Activated CD8-positive, alpha-beta memory T cell treated with anti-CD3 and anti-CD28 coated beads for 48 hours (primary cell): ENCODE measurements at places on chromosomes 1 and 21.

DNA sequence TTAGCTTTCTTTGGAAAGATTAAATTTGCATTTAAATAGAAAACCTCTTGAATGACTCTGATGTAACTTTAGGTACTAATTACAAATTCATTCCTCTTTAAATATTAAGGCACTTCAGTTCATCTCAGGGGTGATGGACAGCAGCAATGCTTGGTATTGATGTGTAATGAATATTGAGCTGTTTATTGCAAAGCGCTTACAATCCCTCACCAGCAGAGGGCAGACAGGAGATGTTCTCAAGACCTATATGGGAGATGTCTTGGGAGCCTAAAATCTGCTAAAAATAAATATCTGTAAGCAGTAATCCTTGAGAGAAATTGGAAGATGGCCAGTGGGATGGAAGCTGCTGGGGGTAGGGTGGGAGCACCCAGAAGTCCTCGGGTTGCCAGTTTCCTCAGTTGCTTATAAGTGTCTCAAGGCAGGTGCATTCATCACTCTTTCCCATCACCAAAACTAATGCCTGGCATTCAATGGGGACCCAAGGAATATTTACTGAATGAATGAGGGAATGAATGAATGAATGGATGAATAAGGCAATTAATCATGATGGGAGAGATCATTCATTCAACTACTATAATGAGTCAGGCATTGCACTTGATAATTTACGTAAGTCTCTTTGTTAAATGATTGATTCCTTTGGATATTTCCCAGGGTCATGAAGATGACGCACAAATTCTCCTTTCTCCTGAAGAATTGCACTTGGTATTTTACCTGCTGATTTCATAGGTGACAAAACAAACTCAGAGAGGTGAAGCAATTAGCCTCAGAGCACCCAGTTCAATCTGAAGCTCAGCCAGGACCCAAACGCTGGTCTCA, 2.3 kb downstream of the KLHDC8A start:
- DNase-seq = peak; percentile 19

GRCh38 chr1:2617971-2618470, 14.8 kb downstream of the MMEL1 start:
- no peak for DNase-seq

DNA sequence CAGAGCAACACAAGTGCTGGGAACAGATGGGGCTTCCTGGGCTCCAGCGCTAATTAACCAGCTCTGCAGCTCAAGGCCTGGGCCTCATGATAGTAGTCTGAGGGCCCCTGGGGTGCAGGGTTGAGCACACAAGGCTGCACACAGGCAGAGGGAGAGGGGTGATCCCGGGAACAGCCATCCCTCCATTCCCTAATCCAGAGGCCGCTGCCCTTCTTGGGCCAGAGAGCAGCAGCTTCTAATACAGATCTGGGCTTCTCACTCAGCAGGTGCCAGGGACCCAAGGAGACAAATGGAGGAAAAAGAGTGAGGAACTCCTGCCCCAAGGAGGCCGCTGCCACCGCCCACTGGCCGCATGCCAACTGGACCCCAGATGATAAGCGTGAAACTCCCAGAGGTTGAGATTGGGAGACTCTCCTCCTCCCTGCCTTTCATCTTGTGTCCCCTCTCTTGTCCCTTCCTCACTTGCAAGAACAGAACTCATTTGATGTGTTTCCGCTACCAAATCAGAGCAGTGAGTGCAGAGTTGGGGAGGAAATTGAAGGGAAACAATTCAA, 58.0 kb upstream of the IFNAR2 start:
- DNase-seq = no peak

- DNase-seq = no peak
These were observed 18.2 kb downstream of the KIF17 start for GRCh38 chr1:20699558-20699957.

GRCh38 chr1:147287133-147287865, 44.8 kb downstream of the CHD1L start:
- no peak for DNase-seq

DNA sequence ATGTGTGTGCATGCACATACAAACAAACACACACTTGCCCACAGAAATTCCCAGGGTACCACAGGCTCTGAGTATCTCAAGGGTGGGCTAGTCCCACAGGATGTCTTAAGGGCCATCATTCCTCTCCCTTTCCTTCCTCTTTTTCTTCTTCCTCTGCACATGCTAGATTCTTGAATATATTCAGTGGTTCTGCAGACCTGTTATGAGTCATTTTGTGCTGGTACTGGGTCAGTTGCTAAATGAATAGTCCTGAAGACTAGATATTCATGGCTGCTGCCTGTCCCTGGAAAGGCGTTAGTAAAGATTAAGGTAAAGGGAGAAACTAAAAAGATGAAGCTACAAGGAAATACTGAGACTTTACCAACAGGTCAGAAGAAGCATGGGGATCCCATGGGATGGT, 256.7 kb upstream of the KIAA0040 start:
- no peak for DNase-seq

DNA sequence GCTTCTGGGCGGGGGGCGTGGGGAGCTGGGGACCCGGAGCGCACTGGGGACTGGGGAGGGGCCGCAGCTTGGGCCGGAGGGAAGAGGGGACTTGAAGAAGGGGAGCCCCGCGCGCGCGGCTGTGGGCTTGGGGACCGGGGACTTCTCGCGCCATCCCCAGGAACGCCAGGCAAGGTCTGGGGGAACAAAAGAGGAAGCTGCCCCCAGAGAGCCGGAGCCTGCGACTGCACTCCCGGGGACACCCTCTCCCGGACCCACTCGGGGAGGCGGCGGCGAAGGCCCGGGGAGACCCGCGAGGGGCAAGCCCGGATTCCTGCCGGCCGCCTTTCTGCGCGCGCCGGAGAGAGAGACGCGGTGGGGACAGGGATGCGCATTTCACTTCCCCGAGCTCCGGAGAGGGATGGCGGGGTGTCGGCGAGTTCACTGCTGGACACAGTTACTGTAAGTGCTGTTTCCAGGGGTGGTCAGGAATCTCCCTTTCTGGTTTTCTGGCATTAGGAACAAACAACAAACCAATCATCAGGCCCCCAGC, 732 bp downstream of the ABCG1 start:
- DNase-seq = no peak
